ENCODE measurements at places on chromosomes 13 and 19.

- no peak for DNase-seq
These were observed 968.0 kb downstream of the UQCRFS1 start for GRCh38 chr19:28244966-28245365.

- DNase-seq = no peak
These were observed 10.1 kb downstream of the OPA3 start for GRCh38 chr19:45574526-45574925.

GRCh38 chr13:109750221-109750775, 36.1 kb downstream of the IRS2 start:
- no peak for DNase-seq

DNA sequence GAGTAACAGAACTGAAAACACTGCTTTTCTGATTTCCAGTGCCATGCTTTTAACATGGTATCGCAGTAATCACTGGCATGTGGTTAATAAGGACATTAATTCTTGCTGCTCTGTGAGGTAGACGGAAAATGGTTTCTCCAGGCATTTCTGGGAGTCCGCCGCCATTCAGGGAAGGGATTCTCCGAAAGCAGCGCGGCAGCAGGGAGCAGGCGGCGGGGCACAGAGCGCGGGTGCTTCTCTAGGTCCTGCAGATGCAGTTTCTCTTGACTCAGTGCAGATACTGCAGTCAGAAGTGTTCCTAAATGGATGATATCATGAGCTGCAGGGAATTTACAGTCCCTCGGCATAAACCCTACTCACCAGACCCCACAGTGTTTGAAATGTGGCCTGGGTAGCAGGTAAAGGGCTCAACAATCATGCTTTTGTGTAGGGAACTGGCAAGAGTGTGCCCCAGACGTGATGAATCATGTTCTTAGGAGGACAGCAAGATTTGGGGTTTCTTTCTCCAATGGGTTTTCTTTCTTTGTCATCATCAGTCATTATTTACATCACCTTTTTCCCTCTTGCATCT, 338.6 kb upstream of the ARGLU1 start:
- DNase-seq = no peak

DNA sequence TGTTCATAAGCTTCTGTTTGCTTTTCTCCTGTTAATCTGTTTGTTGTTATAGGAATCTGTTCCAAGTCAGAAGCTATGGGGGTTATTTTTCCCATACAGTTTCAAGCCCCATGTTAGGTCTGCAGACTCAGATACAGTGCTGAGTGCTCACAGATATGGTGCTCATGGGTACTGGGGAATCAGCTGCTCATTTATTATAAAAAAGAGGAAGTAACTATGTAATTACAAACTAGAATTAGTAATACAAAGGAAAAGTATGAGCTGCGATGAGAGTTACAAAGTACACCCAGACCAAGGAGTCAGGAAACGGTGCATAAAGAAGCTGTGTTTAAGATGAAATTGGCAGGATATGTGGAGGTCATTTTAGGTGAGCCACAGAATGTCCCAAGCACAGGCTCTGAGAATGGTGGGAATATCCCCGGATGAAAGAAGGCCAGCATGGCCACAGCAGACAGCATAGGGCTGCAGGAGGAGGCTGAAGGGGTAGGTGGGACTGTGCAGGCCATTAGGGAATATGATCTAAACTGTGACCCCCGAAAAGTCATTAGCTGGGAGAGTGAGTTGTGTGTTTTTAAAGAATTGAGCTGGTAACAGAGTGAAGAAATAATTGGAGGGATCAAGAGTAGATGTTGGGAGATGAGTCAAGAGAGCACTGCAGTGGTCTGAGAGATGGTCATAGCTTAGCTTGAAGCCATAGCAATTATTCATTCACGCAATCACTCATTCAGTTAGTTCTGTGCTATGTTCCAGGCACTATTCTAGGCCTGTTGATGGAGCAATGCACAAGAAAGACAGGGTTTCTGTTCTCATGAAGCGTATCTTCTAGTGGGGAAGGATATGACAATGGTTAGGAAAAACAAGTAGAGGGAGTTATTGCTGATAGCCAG, 177.4 kb upstream of the UBL3 start:
- no peak for DNase-seq
